Activated naive CD8-positive, alpha-beta T cell treated with anti-CD3 and anti-CD28 coated beads for 36 hours (primary cell): ENCODE measurements at places on chromosomes 6 and 20. TPM values are rescaled to one million over a fixed set of nuclear protein-coding genes. Genes with fewer than 3 reads are reported as not detected.

CRISP2 gene
- not detected for total RNA-seq

DDX39B gene
- total RNA-seq: 580 TPM

COX4I2 gene
- not detected for total RNA-seq

KIF6 gene
- total RNA-seq: 0.62 TPM

WFDC5 gene
- not detected for total RNA-seq

GRCh38 chr6:166253778-166254204, 54.4 kb downstream of the PRR18 start:
- H3K27me3 ChIP-seq: peaks cover 58% of the 10 kb centered on the region
- peaks cover 6% of the 10 kb centered on the region for H3K4me1 ChIP-seq
- no peak for DNase-seq
- no peaks in the 10 kb centered on the region for H3K36me3 ChIP-seq
- no peak overlapping the region for H3K27ac ChIP-seq
- peak overlapping the region; percentile 45 for H3K4me3 ChIP-seq

DNA sequence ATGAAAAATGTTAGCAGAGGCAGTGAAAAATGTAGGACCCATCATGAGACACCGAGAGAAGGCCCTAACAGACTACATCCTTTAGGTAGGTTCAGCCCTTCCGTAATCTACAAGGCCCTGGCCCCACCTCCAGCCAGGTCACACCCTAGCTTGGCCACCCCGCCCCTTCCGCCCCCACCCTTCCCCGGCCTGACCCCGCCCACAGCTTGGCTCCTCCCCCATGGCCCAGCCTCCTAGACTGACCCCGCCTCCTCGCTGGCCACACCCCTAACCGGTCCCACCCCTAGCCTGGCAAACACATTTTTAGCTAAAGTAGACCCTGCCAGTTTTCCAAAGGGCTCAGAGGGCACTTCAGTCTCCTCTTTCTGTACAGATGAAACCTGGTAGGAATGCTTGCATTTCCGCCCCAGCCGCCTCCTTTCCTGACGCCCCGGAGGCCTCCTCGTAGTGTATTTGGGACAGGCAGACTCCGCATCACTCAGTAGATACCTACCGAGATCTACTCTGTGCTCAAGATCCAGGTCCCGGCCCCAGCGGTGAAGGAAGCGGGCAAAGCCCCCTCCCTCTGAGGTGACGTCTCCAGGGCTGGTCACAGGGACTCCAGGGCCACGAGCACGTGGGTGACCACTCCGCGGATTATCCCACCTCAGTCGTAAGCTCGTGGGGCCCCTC, 443.5 kb downstream of the PREX1 start:
- peak; percentile 24 for DNase-seq
- no peaks in the 10 kb centered on the region for H3K36me3 ChIP-seq
- no peaks in the 10 kb centered on the region for H3K4me1 ChIP-seq
- no peak overlapping the region for H3K27ac ChIP-seq
- peaks cover 3% of the 10 kb centered on the region for H3K27me3 ChIP-seq
